ENCODE measurements at places on chromosomes 2 and 18.

DNA sequence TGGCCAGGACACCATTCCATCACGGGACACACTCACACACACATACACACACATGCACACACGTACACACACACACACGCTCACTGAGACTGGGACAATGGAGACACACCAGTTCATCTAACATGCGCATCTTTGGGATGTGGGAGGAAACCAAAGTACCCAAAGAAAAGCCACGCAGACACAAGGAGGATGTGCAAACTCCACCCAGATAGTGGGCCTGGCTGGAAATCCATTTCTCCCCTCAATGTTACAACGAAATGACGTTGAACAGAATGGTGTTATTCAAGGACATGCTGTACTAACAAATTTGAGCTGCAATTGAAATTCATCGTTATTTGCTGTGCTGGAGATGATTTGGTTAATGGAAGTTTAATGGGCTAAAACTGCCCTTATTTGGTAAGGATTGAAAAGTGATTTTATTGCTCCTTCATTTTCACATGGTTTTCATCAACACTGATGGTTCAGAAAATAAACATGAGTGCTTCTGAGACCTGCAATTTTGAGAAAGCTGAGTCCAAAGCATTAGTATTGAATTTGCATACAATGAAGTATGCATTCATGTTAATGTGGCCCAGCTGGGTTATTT lies 110.0 kb downstream of the KCNE4 start:
- DNase-seq: no peak

GRCh38 chr18:64403784-64404503 lies 255.1 kb upstream of the LINC00305 start:
- no peak for DNase-seq

DNA sequence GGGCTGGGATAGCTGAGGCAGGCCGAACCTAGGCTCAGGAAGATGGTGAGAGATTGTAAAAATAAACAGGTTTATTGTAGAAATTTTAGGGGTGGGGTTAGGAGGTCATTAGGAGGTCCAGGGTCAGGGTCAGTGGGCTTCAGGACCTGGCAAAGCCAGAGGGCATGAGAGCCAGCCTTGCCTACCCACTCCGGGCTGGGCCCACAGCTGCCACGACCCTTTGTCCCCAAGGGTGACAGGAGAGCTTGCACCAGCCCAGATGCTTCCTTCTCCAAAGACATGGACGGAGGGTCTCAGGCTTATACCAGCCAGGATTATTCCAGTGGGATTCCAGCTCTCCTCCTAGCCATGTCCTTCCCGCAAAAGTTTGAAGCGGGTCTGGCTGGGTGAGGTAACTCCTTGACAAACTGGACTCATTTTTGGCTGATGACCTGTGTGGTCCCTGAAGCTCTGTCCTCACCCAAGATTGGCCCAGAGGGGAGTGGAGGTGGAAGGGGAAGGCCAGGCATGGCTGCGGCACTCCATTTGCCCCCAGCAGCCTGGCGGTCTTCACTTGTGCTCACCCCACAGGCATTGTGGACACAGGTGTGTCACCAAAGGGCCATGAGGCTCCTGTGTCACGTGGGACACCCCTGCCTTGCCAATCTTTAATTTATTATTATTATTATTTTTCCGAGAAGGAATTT lies 23.8 kb upstream of the ATOH8 start:
- no peak for DNase-seq

- no peak for DNase-seq
Measured at GRCh38 chr2:42135381-42136312, 33.5 kb upstream of the EML4 start.

DNA sequence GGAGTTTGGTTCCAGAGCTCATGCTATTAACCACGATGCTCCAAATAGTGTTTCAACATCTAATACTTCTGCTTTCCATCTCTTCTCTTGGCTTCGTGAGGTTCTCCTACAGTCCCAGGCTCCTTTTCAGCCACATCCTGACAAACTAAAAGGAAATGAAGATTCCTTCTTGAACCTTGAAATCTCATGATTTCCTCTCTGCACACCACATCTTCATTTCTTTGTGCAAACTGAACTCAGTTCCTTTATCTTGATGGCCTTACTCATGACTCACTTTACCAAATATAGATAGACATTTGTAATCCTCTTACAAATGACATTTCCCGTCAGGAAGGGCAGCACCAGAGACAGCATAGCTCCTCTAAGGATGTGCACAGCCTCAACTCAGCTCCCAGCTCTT lies 50.0 kb upstream of the ITGA4 start:
- no peak for DNase-seq

- DNase-seq: peak; percentile 83
Measured at GRCh38 chr2:95728878-95729596, 137.2 kb downstream of the TRIM43 start.

DNA sequence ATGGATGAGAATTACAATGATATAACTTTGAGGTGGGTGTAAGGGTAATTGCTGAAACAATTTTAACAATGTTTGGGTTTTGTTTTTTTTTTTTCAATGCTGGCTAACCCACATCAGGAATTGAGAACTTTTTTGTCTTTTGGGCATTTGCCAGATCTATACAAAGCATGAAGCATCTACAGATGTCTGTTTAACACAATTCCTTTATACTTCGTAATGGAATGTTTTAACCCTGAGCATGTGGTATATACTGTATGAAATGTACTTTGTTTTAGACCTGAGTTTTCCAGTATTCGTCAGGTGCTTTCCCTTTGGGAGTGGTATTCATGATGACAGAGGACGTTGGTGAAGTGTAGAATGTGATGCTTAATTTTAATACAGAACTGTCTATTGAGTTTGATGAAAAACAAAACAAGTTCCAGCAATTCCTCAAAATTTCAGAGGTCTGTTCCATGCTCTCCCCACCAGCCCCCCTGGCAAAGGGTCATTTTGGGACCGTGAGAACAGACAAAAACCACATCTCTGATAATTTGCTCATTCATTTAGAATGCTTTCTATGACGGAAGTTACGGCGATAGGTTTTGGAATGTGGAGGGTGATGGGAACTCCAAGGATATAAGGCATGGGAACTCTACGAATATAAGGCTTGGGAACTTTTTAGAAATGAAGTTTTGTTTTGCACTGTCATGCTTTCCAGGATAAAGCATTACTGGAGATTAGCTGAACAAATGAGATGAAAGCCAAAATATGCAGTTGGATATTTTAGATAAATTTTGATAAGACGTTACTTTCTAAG lies 14.1 kb downstream of the LIMS1 start:
- peak; percentile 18 for DNase-seq

GRCh38 chr2:59879700-59880131 lies 673.7 kb downstream of the BCL11A start:
- DNase-seq: no peak

- DNase-seq: peak; percentile 12
Measured at GRCh38 chr2:141554810-141555209, 576.0 kb downstream of the LRP1B start.

- peak; percentile 45 for DNase-seq
Measured at GRCh38 chr2:170235860-170236679, 58.1 kb downstream of the MYO3B start.

DNA sequence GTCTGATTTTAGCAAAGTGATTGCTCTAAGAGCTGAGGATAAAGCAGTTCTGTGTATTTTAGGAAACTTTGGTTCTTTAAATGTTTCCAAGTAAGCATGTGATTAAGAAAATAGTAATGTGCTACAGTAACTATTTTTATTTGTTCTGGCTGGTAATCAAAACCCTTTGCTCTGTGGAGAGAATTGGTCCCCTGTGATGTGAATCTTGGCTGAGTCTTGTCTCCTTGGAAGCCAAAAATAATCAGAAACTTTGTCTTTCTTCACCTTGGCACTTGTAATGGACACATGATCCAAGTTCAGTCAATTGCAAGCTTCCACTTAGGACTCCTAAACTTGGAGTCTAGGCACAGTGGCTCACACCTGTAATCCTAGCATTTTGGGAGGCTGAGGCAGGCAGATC lies 422.7 kb upstream of the CDH20 start:
- no peak for DNase-seq

- no peak for DNase-seq
Measured at GRCh38 chr2:88114889-88115288, 13.0 kb downstream of the FABP1 start.

DNA sequence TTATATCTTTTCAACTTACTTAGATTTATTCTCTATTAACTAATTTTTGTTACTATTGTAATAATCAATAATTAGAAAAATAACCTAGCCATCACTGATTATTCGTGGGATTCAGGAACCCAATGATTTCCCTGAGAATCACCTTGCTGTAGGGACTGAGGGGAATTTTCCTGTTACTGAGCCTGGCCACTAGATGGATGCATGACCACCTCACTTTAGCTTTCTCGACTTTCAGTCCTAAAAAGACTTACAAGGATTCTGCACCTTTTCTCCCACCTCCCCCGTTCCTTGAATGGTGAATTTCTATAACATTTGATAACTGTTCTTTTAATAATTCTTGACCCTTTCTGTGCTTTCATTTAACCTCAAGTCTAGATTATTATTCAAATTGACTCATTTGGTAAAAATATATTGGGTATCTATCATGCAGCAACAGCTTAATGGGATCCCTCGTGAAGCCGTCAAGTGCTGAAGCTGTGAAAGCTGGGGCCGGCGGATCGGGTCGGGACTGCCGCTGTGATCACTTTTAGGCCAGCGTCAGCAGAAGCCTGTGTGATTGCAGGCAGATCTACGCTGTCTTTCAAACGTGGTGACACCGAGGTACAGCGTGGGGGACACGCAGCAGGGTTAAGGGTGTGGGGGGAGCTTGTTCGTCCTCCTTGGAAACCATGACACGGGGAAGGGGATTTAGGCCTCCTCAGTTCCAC lies 38.8 kb upstream of the TMEM18 start:
- no peak for DNase-seq

DNA sequence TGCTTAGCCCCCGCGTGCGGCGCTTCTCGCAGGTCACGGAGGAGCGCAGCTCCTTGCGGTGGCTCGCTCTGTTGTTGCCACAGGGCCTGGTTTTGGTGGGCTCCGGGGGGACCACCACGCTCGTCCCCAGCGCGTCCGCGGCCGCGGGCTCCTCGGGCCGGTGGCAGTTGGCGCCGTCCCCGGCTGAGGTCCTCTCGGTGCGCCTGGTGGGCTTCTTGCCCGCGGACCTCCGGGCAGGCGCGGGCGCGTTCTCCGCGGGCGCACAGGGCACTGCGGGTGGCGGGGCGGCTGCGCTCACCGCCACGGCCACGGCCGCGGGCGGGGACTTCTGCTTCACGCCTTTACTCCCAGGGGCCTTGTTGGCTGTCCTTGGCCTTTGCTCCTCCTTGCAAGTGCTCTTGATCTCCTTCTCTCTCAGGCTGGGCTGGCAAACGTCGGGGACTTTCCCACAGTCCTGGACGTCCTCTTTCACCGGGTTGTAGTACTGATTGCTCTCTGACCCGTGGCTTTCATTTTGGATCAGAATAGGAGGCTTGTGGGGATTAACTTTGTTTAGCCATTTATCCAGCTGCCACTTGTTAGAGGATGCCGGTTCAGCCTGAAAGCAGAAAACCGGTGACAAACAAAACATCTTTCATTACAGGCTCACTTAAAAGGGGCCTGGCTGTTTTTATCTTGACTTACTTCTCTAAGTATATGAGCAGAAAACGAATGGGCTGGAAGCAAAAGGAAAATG lies 104.0 kb upstream of the REV1 start:
- no peak for DNase-seq

DNA sequence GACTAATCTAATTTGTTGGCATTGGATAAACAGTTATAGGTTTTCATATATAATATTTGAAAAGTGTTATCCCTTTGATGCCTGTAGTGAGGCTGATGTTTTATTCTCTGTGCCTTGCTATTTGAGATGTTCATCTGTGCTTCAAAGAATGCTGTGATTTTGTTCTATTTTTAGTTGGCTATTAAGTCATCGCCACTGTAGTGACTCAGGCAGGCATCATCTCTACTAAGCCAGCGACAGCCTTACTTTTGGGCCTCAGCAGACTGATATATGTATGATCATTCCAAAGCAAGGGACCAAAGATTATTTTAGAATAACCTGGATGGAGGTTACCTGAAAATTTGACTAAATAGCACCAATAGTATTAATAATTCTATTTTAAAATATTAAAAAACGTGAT lies 1674.5 kb upstream of the NXPH2 start:
- DNase-seq: no peak

DNA sequence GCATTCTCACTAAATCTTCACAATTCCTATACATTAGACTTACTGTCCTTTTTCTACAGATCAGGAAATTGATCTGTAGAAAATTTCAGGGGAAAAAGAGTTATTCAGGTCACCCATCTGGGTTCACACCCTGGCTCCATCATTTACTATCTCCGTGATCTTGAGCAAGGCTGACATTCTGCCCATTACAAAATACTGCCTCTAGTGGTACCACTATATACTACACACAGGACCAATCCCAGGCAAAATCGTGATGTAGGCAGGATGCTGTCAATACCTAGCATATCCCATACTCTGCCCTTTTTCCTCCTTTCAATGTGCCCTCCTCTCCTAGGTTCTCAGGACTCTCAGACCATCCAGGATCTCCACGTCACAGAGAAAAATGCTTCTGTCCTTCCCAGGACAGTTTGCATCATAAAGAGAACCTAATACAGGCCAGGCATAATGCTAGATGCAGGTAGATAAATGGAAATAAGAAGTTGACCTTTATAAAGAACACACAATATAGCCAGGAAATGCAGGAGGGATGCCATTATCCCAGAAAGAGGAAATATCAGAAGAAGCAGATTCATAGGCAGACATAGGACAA lies 101.9 kb downstream of the CDH20 start:
- peak; percentile 35 for DNase-seq

DNA sequence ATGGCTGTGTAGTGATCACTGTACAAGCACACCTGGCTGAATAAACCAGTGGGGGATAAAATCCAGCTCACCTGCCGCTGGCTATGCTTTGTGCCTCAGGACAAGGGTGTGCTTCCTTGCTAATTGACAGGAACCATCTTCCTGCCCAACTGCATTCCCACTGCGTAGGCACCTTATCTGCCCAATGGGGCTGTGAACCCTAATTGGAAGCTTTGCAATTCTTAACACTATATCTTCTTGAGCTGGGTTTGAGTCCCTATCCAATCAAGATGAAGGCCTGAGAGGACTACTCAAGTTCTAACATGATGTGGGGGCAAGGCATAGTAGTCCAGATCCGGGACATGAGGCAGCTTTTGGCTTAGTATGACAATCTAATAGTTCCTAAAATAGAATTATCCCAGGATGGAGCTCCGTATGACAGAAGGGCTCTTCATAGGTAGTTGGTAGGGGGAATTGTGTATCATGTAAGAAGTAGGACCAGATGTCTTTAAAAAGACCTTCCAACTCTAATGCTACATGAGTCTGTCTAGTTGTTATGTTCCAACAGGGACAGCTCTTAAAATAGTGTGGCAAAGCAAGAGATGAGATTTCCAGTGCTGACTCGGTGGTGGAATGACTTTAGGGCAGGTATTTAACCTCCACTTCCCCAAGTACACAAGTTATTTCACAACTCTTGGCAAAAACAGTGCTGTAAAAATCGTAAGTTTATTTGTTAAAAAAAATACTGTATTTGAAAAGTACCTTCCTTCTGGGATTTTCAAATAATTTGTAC lies 2.3 kb upstream of the TMEM150A start:
- DNase-seq: no peak

- peak; percentile 26 for DNase-seq
Measured at GRCh38 chr18:75455249-75456198, 28.0 kb upstream of the SMIM21 start.

GRCh38 chr2:24122366-24123194 lies 554 bp downstream of the PFN4 start:
- no peak for DNase-seq

- DNase-seq: no peak
Measured at GRCh38 chr2:43837831-43838559, 644 bp downstream of the ABCG5 start.

Measured in EL (cell line).